Fibroblast of the aortic adventitia (primary cell): ENCODE measurements at places on chromosomes 3 and 15. TPM values are rescaled to one million over a fixed set of nuclear protein-coding genes. Genes with fewer than 3 reads are reported as not detected.

The DPPA4 gene
- total RNA-seq = not detected in 2 replicates

GRCh38 chr3:151912028-151912427 lies 38.6 kb downstream of the SUCNR1 start:
- DNase-seq = peak; percentile 85

GRCh38 chr3:152245498-152246170 lies 23.1 kb upstream of the MBNL1 start:
- no peak for DNase-seq

GRCh38 chr15:98387866-98388265 lies 260.5 kb upstream of the IGF1R start:
- no peak for DNase-seq

- DNase-seq = no peak
These were observed 139.6 kb upstream of the ADAMTS9 start for GRCh38 chr3:64827431-64827830.

The IL17RE gene
- 1.5 and 3.1 TPM in 2 replicates for total RNA-seq

The FBN1 gene
- 984 and 4,431 TPM in 2 replicates for total RNA-seq

DNA sequence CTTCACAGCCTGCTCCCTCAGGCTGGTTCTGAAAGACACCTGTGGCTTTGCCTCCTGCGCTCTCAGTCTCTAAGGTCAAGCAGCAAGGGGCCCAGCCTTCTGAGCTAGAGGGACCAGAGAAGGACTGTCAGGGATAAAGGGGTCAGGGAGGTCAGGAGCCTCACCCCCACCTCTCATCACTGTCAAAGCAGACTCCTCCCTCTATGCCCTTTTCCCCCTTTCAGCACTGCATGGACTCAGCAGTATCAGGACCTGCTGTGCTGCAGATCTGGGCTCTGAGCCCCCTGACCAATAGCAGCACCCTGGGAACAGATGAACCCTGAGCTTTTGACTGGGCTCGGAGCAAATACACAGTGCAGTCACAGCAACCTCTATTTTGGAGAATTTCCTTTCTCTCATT lies 3.2 kb upstream of the BMF start:
- no peak for DNase-seq

DNA sequence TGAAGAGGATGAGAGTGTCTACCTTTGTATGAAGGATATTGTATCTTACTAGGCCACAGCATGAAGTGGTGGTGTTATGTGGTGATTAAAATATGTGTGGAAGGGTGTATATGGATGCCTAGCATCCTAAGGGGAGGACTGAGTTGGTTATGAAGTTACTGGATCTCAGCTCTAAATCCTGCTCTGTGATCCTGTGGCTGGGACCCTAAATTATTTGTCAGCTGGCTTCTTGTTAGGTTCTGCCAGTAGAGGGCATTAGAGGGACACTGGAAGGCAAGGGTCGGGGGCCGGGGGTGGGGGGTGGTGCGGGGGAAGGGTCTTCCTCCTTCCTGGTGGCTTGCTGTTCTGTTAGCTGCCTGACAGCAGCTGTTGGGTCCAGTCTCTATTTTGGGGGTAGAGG lies 34.9 kb downstream of the MORF4L1 start:
- no peak for DNase-seq

- no peak for DNase-seq
These were observed 17.7 kb downstream of the POC1A start for GRCh38 chr3:52136513-52136912.

DNA sequence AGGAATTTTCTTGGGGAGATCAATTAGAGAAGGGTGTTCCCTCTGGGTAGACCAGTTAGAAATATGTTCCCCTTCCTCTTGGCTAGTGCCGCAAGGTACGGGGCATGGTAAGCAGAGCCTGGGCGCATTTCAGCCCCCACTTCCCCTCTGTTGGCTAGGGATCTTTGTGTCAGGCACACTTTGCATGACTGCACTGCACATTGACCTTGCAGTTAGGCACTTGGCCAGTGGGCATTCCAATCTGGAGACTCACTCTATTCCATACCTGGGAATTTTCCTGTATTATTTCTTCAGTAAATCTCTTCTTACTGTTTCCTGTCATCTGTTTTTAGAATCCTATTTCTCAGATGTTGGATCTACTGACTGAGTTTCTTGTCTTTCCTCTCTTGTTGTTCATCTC lies 30.0 kb upstream of the CACNA1D start:
- no peak for DNase-seq

DNA sequence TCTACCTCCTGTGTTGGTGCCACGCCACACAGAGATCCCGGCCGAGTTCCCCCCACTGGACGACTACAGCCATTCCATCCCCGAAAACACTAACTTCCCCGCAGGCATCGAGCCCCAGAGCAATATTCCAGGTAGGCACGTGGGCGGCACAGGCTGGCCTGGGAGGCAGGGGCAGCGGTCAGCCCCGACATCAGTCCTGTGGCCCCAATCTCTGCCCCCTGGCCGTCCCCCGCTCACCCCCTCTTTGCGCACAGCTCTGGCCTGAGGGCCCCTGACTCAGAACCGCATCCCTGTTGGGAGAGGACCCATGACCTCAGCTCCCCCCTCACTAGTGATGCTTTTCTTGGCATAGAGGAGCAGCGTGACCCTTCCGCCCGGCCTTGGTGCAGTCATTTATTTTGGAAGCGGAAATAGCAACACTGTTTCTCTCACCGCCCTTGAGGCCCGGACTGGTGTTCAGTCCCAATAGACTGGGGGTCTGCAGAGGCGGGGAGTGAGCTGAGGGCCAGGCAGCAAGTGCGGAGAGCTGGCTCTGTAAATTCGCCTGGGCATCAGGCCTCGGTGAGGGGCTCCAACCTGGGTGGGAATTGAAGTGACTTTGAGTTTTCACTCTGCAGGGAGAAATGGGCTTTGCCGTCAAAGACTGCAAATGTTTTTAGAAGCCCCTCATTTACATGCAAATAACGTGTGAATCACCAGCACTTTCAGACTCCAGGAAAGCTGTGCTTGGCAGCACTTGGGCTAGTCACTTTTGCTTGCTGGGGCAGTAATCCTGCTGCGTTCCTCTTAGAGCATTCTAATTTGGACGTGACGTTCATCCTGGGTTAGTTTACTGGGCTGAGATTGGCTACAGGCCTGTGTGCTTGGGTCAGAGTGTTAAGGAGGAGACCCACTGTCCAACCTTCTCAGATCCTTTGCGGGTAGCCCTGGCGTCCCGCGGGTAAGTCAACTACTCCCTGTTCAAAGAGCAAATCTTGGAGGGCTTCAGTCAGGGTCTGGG lies 88.9 kb downstream of the AAGAB start:
- peak; percentile 88 for DNase-seq

The RAB6B gene
- 0.36 and 0.49 TPM in 2 replicates for total RNA-seq

- DNase-seq = no peak
These were observed 34.9 kb downstream of the TMEM39A start for GRCh38 chr3:119428538-119428937.

- no peak for DNase-seq
These were observed 36.7 kb upstream of the GOLGA8B start for GRCh38 chr15:34620142-34620541.

DNA sequence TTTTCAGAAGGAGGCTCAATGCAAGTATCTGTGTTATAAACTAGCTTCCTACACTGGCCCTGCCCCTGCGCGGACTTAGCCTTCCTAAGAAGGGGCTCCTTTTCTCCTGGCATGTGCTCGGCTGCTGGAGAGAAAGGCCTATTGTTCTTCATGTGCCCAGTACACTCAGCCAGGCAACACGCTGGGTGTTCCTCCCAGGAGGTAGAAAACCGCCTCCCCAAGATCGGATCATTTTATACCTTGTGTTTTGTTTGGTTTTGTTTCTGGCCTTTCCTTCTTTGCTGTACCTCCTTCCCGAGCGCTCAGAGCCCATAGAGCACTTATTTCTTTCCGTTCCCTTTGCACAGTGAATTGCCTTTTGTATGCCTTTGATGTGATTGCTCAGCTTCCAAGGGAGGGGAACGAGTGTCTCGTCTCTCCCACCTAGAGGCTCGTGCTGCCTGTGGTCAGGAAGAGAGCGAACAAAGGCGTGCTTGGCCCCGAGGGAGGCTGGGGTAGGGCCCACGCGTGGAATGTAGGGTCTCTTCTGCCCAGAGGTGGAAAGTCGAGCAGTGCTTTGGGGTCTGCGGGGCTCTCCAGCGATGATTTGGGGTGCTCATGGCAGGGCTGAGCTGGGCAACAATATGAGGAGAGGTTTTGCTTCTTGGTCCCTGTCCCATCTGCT lies 30.0 kb downstream of the CCNL1 start:
- no peak for DNase-seq

The HSPBAP1 gene
- 6.6 and 9.6 TPM in 2 replicates for total RNA-seq

GRCh38 chr3:24018784-24019570 lies 73.9 kb downstream of the NR1D2 start:
- DNase-seq = no peak

DNA sequence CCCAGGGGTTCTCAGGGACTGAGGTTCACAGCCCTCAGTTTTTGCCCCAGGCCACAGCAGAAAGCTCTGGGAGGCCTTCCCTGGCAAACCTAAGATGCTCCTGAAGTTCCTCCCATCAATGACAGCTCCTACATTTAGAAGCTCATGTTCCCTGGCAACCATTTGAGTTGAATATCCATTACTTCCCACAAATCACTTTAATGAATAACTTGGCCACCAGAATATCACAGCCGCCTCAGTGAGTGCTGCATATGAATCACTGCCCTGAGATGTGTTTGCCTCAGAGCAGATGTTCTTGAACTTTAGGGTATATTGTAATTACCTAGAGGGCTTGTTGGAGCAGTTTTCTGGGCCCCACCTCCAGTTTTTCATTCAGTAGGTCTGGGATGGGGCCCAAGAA lies 27.4 kb downstream of the SLCO2A1 start:
- peak; percentile 53 for DNase-seq

The CCR9 gene
- not detected in 2 replicates for total RNA-seq

The RARB gene
- 3.1 and 4.2 TPM in 2 replicates for total RNA-seq

GRCh38 chr15:97718509-97718908 lies 242.0 kb upstream of the ARRDC4 start:
- DNase-seq = no peak
